Sigmoid colon (tissue), 7 donors: ENCODE measurements at places on chromosomes 4 and X. TPM values are rescaled to one million over a fixed set of nuclear protein-coding genes. Genes with fewer than 3 reads are reported as not detected.

The CT83 gene
- total RNA-seq: not detected

The TEX11 gene
- not detected for total RNA-seq

The SYAP1 gene
- total RNA-seq: 17.5 TPM

The APLN gene
- total RNA-seq: not detected

The CAPN6 gene
- 0.99 TPM for total RNA-seq

The ERVMER34-1 gene
- total RNA-seq: not detected

The HTN1 gene
- total RNA-seq: not detected

The YIPF7 gene
- total RNA-seq: not detected

The OCIAD2 gene
- total RNA-seq: 7.6 TPM

The MAGEA2 gene
- total RNA-seq: not detected

The NDP gene
- not detected for total RNA-seq

The CXorf65 gene
- total RNA-seq: not detected
